ENCODE measurements at places on chromosomes 2 and 18. TPM values are rescaled to one million over a fixed set of nuclear protein-coding genes. Genes with fewer than 3 reads are reported as not detected.

DNA sequence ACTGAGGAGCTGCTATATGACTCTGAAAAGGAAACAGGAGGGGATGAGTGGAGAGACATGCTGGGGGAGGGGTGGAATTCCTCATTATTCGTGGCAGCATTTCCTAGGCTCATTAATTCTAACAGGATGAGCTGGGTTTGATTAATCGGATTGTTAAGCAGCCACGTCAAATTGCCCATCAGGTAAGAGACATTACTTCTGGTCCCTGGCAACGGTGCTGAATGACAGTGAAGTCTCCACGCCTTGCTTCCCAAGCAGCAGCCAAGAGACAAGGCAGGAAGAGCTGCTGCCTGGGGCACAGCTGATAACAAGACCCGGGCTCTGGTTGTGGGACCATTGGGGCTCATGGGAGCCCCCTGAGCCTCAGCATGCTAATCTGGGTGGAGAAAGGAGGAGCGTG, 86.6 kb downstream of the MARCHF4 start:
- DNase-seq = no peak

GPR35 gene
- polyA plus RNA-seq = 0.30 TPM

LRRC30 gene
- not detected for polyA plus RNA-seq

- DNase-seq = no peak
These were observed 1.5 kb upstream of the PELI1 start for GRCh38 chr2:64145714-64146113.

DNA sequence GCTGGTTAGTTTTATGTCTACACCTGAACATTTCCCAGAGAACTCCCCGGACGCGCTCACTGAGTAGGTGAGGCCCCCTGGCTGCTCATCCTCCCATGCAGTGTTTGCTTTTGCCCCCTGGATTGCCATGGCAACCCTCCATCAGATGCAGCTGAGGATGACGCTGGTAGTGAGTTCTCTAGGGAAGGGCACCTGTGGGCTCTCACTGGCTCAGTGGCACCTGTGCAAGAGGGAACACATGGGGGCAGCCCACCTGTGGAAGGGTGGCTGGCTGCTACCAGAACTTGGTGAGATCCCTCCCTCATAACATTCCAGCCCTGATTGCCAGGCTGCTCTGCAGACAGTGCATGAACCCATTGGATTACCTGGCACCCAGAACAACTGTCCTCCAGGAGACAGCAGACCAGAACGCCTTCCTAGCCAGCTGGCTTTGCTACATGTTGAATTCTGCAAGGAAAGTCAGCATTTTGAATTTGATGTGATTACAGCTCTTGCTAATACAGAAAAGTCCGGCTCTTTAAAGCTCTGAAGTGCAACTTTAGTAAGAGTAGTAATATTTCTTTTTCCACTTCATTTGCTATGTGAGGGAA, 21.7 kb downstream of the COA5 start:
- DNase-seq = no peak

GRCh38 chr2:10305254-10305635, 2.5 kb downstream of the HPCAL1 start:
- DNase-seq = no peak

GRCh38 chr2:143513081-143513480, 383.9 kb downstream of the ARHGAP15 start:
- no peak for DNase-seq

GRCh38 chr2:237702441-237703391, 75.3 kb downstream of the LRRFIP1 start:
- DNase-seq = no peak
